ENCODE measurements at places on chromosomes 5 and 9.

DNA sequence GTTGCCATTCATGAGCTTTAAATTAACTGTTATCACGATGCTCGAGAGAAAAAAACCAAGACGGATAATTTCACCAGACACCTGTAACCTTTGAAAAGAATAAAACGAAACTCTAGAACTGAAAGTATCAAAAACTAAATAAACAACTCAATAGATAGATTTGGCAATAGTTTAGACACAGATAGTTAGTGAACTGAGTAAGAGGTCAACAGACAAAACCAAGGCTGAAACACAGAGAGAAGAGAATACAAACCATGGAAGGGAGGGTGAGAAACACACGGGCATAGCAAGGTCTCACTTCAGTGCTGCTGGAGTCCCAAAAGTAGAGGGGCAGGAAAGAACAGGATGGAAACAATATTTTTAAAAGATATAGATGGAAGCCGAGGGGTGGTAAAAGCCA is 3.3 kb upstream of the OR2V1 start:
- no peak for DNase-seq

DNA sequence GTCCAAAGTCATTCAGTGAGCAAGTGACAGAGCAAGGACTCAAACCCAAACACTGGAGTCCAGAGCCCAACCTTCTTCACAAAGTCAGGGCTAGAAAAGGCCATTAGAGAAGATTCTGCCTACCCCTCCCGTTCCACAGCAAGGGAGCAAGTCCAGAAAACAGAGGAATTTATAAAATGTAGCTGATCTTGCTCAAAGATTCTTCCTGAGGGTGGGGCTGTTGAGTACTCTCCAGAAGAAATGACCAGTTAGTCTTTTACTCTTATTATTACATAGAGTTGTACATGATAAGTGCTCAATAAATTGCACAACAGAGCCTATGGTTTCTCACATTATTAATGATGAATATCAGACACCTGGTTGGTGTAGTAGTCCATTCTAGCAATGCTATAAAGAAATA is 39.3 kb upstream of the HMHB1 start:
- DNase-seq, result no peak

DNA sequence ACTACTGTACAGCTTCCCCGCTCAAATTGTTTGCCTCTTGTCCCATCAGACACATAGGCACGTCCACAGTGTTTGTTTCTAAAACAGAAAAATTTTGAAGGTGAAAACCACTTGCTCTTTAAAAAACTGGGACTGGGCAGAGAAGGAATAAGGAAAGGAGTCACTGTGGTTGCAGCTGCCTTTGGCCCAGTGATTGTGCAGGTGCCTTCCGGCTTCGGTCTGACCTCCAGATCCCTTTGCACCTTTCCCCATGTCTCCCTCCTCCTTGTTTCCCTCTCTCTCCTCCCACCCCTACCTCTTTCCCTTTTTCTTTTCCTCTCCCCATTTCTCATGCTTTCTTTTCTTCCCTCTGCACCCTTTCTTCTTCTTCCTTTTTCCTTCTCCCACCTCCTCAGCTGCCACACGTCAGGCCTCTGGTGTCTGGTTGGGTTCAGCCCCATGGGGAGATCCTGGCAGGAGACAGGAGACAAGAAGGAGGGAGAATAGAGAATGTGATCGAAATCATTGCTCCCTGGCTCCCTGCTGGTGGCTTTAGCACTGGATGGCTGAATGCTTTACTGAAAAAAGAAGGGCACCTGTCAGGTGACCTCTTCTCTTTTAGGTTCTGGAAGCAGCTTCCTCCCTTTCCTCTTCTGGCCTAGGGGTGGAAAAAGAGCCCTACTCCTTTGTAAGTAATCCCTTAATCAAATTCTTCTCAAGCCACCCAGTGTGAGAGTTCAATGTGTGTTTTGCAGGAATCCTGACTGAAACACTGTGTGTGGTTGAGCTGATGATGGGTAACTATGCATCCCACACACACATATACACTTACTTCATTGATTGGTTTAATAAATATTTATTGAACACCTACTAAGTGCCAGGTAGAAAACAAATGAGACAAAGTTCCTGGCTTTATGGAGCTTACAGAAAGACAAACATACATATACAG is 267.3 kb downstream of the MAST4 start:
- no peak for DNase-seq

DNA sequence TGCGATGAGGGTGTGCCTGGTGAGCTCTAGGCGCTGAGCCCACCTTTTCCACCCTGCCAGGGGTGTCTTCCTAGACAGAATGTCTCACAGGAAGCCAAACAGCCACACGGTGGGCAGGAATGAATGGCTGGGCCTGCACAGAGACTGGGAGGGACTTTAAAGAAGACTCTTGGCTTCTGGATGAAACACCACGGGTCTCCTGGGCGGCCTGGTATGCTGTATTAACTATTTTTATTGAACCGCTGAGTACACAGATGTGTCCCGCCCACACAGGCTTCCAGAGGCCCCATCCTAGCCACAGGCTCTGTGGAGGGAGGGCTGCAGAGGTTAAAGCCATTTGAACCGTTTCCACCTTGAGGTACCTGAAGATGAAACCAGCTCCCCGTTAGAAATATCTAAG is 115.2 kb upstream of the CXCL14 start:
- no peak for DNase-seq

GRCh38 chr9:94630833-94631232 is 8.5 kb downstream of the FBP1 start:
- DNase-seq, result no peak

DNA sequence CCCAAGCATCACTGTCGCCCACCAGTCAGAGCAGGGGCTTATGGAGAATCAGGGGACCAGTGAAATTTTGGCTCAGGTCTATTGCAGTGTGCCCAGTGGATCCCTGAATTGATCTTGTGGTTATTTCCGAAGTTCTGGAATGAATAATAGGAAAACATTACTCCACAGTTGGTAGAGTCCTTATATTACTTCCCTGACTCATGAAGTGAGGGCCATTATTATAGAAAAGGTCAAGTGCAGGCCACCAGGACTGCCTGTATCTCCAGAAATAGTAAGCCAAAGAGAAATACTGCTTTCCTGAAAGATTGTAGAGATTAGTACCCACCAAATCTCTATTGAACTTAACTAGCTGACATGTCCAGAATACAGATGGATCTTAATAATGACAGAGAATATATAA is 335.0 kb downstream of the NPR3 start:
- DNase-seq, result no peak

GRCh38 chr5:1743769-1744085 is 55.9 kb downstream of the MRPL36 start:
- no peak for DNase-seq

- no peak for DNase-seq
Measured at GRCh38 chr9:133460405-133461175, 812 bp downstream of the CACFD1 start.

GRCh38 chr5:6803981-6804550 is 90.8 kb downstream of the TENT4A start:
- DNase-seq, result no peak

All from left ventricle myocardium superior (tissue), 1 donor.